ENCODE measurements at places on chromosomes 5 and 9. TPM values are rescaled to one million over a fixed set of nuclear protein-coding genes. Genes with fewer than 3 reads are reported as not detected.
A peak's percentile ranks its signal among the peaks of the same experiment; 100 is the strongest.

The CATSPER3 gene
- total RNA-seq = 0.06 TPM

The PKN3 gene
- total RNA-seq = 8.2 TPM

GRCh38 chr5:137888863-137889759, at the start of gene PKD2L2:
TSS of gene PKD2L2 (plus strand) at chr5:137889457. CDS start at chr5:137889492, 35 bp downstream.
- DNase-seq = no peak

- DNase-seq = no peak
Measured at GRCh38 chr5:173840111-173840983, 47.8 kb upstream of the CPEB4 start.

- DNase-seq = peak; percentile 87
Measured at GRCh38 chr9:96884443-96884842, 30.1 kb upstream of the ZNF782 start.

DNA sequence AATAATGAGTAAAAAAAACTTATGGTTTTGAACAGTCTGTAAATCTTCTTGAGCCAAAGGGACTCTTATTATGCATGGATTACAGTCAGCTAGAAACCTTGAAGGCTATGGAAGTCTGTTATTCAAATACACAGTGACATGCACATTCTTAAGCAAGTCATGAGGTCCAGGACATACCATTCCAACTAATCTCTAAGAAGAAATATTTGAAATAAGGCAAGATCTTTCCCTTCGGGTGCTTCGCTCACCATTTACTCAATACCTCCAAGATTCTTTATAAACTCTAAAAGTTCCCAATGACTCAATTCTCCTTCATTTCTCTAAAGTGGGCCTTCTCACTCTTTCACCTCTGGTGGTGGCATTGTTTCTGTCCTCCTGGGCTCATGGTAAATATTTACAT, 811.0 kb downstream of the NR2F1-AS1 start:
- no peak for DNase-seq

DNA sequence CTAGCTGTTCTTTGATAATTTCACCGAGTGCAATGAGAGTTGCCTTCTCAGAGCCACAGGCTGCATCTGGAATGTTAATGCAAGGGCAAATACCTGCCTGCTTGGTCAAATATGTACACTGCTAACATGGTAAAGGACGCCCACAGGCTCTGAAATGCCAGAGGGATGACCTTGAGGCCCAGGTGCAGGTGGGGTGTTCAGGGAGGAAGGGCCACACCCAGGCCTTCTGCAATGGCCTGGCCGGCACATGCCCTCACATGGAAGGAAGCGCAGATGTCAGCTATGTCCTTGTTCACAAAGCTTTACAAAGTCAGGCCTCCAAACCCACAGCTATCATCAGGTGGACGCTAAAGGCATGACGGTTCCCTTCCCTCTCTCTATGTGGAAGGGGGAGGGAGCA, 48.6 kb downstream of the HRH2 start:
- DNase-seq = no peak

- DNase-seq = no peak
Measured at GRCh38 chr9:136700304-136700703, 12.1 kb upstream of the DIPK1B start.

GRCh38 chr9:115264313-115264712, 146.4 kb upstream of the TNC start:
- peak; percentile 29 for DNase-seq

GRCh38 chr5:415928-416635, 26.9 kb upstream of the EXOC3 start:
- no peak for DNase-seq

DNA sequence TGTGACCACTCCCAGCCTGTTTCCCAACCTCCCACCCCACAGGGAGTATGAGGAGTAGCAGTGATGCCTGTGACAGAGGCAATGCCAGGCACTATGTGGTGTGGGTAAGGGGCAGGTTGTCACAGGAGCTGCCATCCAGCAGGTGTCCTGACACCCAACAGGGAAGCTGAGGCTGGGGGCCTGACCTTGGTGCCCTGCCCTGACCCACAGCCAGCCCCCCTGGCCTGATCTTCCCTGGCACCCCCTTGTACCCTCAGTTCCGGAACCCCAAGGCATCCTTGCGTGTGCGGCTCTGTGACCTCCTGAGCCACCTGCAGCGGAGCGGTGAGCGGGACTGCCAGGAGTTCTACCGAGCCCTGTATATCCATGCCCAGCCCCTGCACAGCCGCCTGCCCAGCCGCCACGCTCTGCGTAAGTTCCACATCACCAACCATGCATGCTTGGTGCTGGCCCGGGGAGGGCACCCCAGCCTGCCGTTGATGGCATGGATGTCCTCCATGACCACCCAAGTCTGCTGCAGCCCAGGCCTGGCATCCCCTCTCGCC, 14.4 kb downstream of the CARD19 start:
- no peak for DNase-seq

- DNase-seq = no peak
Measured at GRCh38 chr9:69824499-69825252, 4.1 kb downstream of the CFAP95 start.

GRCh38 chr9:98850851-98851729, 43.6 kb downstream of the GALNT12 start:
- no peak for DNase-seq

Measured in Daoy (cell line).